Cortex of kidney (tissue), 1 donor: ENCODE measurements at places on chromosomes 4 and X.

DNA sequence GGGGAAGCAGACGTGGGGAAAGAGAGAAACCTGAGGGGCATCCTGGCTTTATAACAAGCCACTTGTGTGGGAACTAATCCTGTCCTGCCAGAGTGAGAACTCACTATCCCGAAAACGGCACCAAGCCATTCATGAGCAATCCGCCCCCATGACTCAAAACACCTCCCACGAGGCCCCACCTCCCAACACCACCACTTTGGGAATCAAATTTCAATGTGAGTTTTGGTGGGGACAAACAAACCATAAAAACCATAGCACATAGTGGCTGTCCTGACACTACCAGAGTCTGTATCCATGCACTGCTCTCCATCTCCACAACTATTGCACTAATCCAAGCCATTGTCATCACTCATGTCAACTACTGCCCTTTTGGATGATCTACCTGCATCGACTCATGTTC lies 28.5 kb upstream of the SEPTIN6 start:
- DNase-seq, result no peak

- no peak for DNase-seq
Measured at GRCh38 chrX:13742397-13743176, 8.0 kb downstream of the OFD1 start.

DNA sequence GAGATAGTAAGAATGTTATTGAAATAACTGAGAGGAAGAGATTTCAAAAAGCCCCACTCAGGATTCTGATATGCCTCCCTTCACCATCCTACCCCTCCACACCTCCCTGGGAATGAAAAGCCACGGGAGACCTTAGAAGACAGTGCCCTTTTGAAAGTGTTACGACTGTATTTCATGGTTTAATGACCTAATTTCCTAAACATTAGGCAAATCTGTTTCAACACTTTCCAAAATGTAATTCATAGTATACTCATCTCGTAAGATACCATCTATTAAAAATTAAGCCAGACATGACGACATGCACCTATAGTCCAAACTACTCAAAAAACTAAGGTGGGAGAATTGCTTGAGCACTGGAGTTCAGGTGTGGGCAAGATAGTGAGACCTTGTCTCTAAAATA lies 106.3 kb downstream of the HNRNPD start:
- DNase-seq, result no peak

DNA sequence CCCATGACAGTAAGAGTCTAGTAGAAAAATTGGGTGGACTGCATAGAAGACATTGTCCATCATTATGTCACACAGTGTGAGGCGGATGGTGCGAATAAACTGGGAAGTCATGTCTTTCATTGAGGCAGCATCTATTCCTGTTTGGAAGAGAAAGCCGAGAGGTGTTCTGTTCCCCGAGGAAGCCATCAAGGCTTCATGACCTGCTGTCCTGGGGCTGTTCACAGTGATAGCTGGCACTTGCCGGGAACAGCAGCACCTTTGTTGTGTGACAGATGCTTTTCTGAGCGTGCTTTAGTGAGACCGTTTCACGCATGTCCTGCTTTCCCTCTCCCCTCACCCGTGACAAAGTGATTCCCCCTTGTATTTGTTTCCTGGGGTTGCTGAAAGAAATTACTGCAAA lies 20.3 kb downstream of the RGS12 start:
- no peak for DNase-seq

DNA sequence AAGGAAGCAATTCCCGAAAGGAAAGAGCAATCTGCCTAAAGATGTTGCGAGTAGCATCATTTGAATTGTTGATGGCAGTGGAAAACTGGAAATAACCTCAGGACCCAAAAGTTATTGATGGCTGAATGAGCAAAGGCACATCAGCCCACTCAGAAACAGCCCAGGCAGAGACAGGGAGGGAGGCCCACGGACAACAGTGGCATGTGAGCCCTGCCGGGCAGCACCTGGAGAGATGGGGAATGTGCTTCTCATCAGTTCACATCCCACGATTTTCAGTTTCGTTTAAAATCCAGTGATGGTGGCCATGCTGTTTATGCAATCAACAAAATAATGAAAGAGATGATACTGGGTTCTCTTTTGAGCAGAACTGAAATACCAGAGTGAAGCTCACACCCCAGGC lies 80.0 kb downstream of the JAKMIP1 start:
- DNase-seq, result no peak

- no peak for DNase-seq
Measured at GRCh38 chrX:153735274-153735673, 10.6 kb downstream of the ABCD1 start.

GRCh38 chrX:8987672-8988250 lies 46.2 kb downstream of the FAM9B start:
- DNase-seq, result no peak

DNA sequence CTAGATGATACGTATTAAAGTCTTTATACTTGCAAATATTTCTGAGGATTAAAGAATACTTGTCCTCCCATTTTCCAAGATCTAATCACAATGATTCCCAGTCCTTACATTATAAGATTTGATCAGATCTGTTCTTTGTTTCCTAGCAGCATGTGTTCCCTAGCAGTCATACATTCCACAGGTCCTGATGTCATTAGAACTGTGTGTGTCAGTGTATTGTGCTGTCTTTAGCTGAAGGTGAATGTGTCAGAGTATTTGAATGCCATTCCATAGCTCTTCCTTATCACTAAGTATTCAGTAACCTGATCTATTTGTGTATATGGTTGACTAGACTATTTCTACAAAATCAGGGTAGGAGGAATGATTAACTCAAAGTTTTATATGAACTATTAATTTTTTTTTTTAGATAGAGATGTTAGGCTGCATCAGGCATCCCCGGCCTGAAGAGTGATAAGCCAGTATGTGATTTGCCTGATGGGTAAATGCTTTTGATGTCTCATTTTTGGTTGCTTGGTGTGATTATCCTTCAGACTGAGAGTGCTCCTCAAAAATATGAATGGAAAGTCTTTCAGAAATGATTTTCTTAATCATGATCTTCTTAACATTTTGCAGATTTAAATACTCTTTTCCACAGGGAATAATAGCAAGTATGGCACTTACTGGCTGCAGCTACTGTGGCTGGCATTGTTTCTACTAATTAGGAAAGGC lies 4.4 kb downstream of the ADGRL3 start:
- no peak for DNase-seq

- DNase-seq, result no peak
Measured at GRCh38 chr4:141391771-141392170, 171.1 kb downstream of the ZNF330 start.

GRCh38 chr4:99755223-99755944 lies 61.2 kb upstream of the DAPP1 start:
- no peak for DNase-seq

DNA sequence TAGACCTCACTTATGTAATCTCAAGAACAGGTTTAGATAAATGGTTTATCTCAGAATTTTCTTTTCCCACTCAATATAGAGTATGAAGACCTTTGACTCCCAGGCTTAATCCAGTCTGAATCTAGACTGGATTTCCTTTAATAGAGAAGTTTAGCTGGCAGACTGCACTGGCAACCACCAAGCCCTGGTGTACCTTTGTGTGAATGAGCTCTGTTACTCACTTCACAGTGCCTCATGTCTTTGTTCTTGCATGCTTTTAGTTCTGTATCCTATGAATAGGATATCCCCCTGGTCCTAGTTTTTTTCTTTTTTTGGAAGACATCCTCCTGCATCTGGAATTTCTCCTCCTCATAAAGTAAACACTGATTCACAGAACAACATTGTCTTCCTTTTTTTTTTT lies 53.2 kb upstream of the MCUB start:
- DNase-seq, result no peak

- DNase-seq, result no peak
Measured at GRCh38 chrX:31301941-31302340, 230.1 kb upstream of the FTHL17 start.

DNA sequence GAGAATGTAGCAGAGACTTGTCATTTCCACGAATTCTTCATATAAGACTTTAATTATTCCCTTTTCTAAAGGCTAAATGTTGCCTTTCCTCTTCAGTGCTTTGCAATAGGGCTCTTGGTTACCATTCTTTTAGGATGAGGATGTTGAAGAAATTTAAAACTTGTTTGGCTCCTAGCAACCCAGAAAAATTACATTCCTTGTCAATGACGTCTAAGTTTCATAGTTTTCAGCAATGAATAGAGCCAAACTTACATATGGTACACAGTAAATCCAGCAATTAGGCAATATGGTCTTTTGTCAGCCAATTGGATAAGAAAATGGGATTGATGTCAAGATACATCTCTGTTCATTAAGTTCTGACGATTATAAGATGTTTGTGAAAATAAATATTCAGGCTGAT lies 1639.6 kb upstream of the PCDH10 start:
- no peak for DNase-seq

- no peak for DNase-seq
Measured at GRCh38 chr4:20754036-20754435, 53.8 kb downstream of the PACRGL start.

DNA sequence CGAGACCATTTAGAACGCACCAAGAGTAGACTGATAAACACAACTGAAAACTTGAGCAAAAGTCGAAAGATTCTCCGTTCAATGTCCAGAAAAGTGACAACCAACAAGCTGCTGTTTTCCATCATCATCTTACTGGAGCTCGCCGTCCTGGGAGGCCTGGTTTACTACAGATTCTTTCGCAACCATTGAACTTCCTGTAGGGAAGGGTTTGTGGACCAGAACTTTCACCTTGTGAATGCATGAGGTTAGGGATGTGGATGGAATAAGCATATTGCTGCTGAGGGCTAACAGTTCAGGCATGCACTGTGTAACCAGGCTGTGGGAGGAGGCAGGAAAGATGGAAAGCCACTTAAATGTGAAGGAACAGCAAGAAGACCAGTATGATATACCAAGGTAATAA lies 20.9 kb upstream of the ING2 start:
- no peak for DNase-seq

DNA sequence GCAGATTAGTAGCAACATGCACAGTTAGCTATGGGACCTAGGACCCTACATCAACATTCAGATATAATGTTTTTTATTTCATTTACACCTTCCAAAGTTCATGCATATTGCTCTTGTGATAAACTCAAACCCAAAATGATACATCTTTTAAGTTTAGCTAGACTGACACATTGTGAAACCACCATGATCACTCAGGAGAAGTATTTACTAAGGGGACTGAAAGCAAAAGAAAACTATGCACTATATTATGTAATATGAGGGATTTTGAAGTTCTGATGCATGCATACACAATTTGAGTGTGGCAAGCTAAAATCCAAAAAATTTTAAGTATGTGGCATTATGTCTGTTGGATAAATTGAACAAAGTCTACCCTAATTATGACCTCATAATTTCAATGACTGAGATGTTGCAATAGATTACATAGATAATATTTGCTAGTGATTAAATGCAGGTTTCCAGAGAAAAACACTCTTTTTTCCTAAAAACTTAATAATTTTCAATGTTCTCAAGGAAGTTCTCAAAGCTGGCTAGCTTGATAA lies 914.8 kb upstream of the GRIA3 start:
- DNase-seq, result no peak

- no peak for DNase-seq
Measured at GRCh38 chr4:7593646-7594412, 159.1 kb upstream of the PSAPL1 start.

DNA sequence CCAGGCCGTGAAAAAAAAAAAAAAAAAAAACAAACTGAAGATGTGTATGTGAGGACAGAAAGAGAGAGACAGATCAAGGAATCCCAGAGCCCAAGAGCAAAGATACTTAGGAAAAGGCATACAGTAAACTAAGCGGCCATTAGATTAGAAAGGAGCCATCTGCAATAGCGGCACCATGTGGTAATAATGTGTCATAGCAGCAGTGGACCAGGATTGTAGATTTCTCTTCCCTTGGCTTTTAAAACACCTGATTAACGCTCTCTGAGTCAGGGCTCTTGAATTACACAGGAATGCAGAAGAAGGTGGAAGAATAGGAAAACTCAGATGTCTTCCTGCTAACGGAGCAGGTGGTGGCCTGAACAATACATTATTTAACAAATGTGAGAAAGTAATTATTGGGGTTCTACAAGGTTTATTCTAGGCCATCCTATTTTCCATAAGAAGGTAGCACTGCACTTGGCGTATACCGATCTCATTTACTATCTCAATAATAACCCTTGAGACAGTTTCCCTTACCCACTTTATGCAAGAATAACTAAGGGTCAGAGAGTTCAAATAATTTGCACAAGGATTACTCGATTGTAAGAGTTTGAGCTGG lies 182.7 kb downstream of the KCNIP4 start:
- DNase-seq, result no peak

DNA sequence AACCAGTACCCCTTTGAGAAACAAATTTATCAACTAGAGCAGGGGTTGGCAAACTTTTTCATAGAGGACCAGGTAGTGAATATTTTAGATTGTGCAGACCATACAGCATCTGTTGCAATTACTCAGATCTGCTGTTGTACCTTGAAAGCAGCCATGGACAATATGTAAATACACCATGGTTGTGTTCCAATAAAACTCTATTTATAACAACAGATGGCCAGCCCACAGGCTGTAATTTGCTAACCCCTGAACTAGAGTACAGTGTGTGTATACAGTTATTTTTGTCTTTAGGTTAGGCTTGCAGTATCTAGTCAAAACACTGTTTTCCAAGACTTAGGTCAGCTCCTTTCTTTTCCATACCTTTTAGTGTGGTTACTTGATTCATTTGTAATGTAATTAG lies 54.4 kb downstream of the PHKA1 start:
- no peak for DNase-seq

GRCh38 chr4:47721892-47722575 lies 115.8 kb downstream of the CORIN start:
- no peak for DNase-seq

GRCh38 chrX:48496660-48497059 lies 12.1 kb upstream of the PORCN start:
- DNase-seq, result no peak

DNA sequence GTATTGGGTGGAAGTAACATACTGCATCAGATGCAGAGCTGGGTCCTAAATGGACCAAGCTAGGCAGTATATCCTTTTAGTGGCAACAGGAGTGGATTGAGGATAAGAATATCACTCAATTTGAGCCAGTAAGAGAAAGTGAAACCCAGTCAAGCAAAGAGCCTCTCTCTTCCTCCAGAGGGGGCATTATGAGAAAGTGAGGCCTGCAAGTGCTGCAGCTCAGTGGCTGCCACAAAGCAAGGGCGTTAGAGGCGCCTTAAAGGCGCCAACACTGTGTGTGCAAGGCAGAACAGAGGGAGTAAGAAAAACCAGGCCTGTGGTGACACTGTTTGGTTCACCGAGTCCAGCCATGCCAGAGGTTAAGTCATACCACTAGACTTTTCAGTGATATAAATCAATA lies 17.5 kb downstream of the STX18 start:
- no peak for DNase-seq

DNA sequence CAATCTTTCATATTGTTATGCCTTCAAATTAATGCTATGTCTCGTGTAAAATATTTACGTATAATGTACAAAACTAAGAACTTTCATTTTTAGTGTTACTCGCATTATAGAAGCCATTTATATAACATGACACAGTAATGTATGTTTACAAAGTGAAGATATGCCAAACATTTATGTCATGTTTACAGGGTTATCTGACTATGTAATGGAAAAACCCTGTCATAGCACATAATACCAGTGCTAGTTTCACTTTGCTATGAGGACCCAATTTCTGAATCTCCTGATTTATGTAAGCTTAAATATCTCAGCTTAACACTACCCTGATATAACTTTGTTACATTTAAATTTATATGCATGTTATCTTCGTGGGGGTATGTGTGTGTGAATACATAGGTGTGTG lies 233.1 kb downstream of the FAT4 start:
- no peak for DNase-seq

- no peak for DNase-seq
Measured at GRCh38 chr4:25759101-25759500, 103.5 kb downstream of the SLC34A2 start.
